Activated CD8-positive, alpha-beta T cell treated with anti-CD3 and anti-CD28 coated beads for 36 hours (primary cell): ENCODE measurements at places on chromosomes 1 and 21.

- peak; percentile 94 for DNase-seq
Measured at GRCh38 chr1:228457396-228458176, 29.6 kb upstream of the RNF187 start.

GRCh38 chr1:211938561-211938997 is 96.8 kb downstream of the INTS7 start:
- DNase-seq = no peak

- peak; percentile 13 for DNase-seq
Measured at GRCh38 chr1:179447489-179447888, 81.7 kb downstream of the AXDND1 start.

DNA sequence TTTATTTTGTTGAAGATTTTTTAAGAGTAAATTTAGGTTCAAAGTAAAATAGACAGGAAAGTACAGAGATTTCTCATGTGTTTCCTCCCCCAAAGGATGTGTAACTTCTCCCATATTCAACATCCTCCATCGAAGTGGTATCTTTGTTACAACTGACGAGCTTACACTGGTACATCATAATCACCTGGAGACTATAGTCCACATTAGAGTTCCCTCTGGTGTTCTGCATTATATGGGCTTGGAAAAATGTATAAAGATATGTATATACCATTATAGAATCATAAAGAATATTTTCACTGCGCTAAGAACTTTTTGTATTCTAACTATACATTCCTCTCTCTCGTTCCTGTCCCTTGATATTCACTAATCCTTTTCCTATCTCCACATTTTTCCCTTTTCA is 203.7 kb downstream of the AMY1C start:
- DNase-seq = no peak

- DNase-seq = peak; percentile 12
Measured at GRCh38 chr21:44443891-44444285, 11.4 kb upstream of the LRRC3 start.

GRCh38 chr1:177927021-177927596 is 42.7 kb downstream of the SEC16B start:
- no peak for DNase-seq

GRCh38 chr1:27548858-27549719 is 54.9 kb downstream of the AHDC1 start:
- DNase-seq = no peak

DNA sequence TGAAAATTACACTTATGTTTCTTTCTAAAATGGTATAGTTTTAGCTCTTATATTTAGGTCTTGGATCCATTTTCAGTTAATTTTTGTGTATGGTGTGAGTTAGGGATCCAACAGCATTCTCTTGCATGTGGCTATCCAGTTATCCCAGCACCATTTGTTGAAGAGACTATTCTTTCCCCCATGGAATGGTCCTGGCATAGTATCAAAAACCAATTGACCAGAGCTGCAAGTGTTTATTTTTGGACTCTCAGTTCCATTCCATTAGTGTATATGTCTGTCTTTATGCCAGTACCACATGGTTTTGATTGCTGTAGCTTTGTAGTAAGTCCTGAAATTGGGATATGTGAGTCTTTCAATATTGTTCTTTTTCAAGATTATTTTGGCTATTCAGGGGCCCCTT is 14.3 kb downstream of the TTLL10 start:
- DNase-seq = no peak

DNA sequence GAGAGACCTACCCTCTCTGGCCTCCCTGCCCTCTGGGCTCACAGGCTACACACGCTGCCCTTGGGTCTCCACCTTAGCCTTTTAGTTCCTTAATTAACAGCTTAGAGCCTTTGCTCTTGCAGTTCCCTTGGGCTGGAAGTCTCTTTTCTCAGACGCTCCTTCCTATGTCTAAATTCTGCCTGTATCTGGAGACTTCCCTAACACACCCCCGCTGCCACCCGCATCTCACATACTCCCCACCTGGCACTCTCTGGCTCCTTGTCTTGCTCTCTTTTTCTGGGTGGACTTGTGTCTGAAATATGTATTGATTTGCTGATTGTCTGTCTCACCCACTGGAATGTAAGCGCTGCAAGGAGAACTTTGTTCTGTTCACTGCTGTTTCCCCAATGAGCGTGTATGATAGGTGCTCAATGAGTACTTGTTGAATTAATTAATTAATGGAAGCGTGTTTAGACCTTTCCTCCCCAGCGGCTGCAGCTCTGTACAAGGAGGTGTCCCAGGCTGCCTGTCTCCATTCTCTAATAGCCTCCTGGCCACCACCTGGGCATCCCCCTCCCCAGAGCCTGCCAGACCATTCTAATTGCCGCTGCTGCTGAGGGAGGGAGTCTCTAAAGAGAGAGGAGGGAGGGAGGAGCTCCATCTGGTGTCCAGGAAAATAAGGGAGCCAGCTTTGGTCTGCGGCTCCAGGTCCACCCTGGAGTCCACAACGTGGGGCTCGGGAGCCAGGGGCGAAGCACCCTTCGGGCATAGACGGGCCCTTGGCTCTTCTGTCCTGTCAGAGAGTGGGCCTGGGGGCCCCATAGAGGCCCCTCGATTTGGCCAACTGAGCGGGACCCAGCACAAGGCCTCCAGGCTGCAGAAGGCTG is 95.4 kb downstream of the RNF220 start:
- DNase-seq = no peak

GRCh38 chr21:35198565-35198964 is 149.5 kb upstream of the RUNX1 start:
- DNase-seq = no peak

- DNase-seq = no peak
Measured at GRCh38 chr1:81467383-81467782, 333.4 kb upstream of the ADGRL2 start.

- DNase-seq = no peak
Measured at GRCh38 chr1:199172171-199173124, 533.6 kb downstream of the PTPRC start.

DNA sequence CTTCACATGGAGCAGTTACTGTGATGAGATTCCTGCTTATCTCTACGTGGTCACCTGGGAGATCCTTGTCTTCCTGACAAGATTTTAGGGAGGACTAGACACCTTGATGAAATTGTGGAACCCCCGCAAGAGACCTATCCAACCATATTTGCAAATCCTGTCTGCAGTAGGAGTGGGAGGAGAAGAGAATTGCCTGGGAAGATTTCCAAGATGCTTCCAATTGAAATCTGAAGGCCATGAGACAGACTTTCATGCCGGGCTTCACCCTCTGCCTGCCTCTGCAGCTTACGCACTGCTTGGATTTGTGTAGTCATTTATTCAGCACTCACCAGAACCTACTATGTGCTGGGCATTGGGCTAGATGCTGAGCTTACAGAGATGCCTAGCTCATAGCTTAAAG is 106.6 kb downstream of the OMA1 start:
- no peak for DNase-seq

DNA sequence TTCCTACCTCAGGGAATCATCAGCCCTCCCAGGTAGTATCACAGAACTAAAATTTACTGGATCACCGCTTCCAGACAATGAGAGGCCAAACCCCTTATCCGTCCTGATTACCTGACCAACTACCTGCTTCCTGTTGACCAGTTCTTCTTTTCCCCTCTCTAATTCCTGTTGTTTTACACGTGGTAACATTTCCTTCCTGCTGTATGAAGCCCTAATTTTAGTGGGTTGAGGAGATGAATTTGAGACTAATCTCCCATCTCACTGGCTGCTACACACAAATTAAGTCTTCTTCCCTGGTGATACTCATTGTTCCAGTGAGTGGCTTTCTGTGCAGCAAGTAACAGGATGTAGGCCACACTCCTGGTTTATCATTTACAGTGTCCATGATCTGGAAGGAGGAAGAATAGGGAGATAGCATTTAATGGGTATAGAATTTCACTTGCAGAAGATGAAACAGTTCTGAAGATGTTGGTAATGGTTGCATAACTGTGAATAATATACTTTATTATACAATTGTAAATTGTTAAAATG is 2112.9 kb downstream of the NCAM2 start:
- DNase-seq = no peak
